ENCODE measurements at places on chromosomes 12 and 14.

- no peak for DNase-seq
Measured at GRCh38 chr14:105854600-105855245, 328.3 kb downstream of the TMEM121 start.

GRCh38 chr12:42574851-42575266 is 14.7 kb downstream of the PRICKLE1 start:
- no peak for DNase-seq

DNA sequence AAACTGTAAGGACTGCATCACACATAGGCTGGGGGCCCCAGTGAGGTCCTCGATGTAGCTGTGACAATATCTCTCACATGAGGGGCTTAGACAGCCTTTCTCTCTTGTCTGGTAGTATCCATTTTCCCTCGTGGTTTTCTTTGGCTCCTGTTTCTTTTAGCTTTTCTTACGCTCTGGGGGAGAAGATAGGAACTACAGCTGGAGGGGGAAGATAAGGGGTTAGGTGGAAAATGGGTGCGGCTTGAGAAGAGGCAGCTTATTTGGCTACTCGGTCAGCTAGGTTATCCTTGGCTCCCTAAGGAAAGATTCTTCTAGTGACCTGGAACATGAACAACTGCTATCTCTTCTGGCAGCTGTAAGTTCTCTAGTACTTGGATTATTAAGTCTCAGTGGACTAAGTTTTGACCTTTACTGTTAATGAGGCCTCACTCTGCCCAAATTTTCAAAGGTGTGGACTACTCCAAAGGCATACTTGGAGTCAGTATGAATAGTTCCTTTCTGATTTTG is 28.7 kb upstream of the CPNE8 start:
- DNase-seq = no peak

DNA sequence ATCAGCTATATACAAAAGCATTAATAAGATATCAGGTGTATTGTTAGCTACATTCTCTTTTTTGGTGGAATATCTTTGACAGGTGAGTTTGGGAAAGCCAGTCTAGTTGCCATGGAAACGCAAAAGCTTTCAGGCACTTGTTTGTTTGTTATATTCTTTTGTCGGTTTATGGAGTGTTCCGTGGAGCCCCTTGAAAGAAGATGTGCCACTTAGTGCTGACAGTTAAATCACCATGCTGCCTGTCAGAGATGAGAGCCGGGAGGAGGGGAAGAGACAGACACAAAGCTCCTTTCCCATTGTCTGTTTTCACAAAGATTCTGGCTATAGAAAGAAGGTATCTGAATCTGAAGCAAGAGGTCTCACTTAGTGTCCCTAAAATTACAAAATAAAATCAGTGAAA is 170.8 kb downstream of the SNAPC1 start:
- no peak for DNase-seq

- no peak for DNase-seq
Measured at GRCh38 chr14:71262441-71262840, 355.2 kb downstream of the PCNX1 start.

GRCh38 chr12:13539051-13539450 is 342.5 kb downstream of the EMP1 start:
- no peak for DNase-seq

DNA sequence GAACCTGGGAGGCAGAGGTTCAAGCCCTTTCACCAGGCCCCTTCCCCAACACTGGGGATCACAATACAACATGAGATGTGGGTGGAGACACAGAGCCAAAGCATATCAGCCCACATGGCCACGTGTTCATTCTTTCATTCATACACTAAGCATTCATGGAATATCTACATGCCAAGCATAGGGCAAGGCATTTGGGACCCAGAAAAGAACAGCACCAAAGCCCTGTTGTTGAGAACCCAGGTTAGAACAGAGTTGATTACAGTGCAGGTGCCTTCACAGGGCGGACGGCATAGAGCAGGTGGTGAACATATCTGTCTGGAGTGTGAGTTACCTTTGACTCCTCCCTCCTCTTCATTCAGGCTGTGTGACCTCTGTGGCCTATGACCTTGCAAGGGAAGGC is 159.4 kb upstream of the GSC start:
- no peak for DNase-seq

DNA sequence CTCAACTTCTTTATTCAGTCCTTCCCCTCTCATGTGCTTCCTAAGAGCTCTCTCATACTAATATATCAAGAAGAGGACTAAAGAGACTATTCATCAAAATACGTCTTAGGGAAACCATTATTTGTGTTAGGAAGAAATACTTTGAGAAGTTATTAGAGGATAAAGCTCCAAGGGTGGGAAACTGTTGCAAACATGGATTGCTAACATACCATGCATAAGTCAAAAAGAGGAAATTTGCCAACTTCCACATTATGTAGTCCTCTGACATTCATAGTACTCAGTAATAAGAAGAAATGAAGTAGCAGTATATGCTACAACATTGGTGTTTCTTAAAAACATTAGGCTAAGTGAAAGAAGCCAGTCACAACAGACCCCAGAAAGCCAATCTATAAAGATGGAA is 128.8 kb upstream of the CLEC14A start:
- DNase-seq = no peak

DNA sequence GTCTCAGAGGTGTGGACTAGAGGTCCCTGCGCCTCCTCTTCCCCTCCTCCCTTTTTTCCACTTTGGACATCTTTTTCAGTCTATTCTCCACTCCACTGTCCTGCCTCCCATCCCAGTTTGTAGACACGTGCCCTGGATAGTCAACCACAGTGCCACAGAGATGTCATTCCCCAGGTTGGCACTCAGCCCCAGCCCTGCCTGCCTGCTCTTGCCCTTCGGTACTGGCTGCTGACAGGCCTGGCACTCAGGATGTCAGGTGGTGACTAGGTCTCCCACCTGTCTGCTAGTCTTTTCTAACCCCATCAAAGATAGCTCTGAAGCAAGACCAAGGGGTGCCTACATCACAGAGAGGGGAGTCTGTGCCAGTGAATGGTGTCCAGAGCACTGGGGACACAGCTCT is 15.8 kb downstream of the KRT71 start:
- no peak for DNase-seq

- DNase-seq = no peak
Measured at GRCh38 chr12:6941782-6942181, 1.8 kb upstream of the RNU7-1 start.

DNA sequence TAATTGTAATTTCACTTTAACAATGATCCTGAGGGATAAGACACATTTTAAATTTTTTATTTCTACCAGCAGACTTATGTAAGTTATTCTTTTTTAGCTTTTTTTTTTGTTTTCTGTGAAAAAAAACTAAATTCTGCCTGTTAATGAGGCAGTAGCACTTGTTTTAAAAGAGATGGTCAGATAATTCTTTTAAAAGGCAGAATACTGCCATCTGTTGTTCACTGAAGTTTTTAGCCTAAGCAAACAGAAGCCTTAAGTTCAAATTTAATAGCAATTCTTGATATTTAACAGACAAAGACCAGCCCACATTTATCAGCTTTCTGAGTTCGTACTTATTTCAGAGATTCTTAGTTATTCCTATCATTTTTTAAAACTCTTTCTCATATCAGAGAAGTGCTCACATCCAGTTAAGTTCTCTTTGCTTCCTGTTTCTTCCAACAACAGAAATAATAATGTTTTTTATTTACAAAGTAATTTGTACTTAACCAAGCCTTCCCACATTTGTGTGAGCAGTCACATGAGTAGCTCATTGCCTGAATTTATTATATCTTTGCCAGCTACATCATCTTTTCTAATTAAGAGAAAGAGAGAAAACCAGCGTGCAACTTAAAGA is 93.4 kb upstream of the SLCO1C1 start:
- no peak for DNase-seq

DNA sequence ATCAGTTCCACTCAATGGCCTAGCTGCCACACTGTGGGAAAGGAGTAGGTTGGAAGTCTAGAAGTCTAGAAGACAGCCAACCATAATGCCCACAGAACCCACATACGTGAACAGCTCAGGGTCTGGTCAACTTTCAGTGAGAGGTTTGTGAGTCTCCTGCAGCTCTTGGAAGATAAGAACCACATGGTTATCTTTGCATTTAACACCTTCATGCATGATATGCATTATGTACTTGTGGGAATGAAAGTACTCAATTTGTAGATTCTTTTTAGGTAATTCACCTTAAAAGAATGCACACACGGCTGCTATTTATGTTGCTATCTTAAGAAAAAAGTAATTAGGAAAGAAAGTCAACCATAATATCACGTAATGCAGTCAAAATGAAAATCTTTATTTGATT is 126.7 kb downstream of the ESRRB start:
- DNase-seq = no peak

DNA sequence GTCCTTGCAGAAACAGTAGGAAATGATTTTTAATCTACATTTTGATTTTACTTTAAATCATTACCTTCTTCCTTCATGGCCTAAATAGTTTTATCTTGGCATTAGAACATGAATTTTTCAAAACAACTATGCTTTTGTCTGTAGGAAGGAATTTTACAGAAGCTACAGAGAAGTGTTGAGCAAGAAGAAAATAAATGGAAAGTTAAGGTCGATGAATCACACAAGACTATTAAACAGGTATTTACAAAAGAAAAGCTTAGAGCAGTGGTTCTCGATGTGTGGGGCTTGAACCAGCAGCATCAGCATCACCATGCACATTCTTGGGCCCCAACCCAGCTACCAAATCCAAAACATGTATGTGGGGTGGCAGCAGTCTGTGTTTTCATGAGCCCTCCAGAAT is 91.6 kb downstream of the KTN1 start:
- no peak for DNase-seq

DNA sequence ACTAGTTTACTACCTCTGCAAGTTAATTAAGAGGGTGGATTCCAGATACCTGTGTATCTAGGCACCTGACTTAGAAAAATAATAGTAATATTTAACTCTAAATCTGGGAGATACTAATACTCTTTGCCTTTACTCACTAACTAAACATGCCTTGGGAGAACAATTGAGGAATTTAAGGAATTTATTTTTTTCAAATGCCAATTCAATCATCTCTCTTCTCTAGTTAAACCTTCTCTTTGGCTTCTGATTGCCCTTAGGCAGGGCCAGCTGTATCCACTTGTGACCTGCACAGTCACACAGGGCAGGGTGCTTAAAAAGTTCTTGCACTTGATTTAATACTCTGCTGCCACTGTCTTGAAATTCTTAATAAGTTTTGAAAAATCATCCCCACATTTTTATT is 142.4 kb downstream of the PLCZ1 start:
- DNase-seq = no peak

DNA sequence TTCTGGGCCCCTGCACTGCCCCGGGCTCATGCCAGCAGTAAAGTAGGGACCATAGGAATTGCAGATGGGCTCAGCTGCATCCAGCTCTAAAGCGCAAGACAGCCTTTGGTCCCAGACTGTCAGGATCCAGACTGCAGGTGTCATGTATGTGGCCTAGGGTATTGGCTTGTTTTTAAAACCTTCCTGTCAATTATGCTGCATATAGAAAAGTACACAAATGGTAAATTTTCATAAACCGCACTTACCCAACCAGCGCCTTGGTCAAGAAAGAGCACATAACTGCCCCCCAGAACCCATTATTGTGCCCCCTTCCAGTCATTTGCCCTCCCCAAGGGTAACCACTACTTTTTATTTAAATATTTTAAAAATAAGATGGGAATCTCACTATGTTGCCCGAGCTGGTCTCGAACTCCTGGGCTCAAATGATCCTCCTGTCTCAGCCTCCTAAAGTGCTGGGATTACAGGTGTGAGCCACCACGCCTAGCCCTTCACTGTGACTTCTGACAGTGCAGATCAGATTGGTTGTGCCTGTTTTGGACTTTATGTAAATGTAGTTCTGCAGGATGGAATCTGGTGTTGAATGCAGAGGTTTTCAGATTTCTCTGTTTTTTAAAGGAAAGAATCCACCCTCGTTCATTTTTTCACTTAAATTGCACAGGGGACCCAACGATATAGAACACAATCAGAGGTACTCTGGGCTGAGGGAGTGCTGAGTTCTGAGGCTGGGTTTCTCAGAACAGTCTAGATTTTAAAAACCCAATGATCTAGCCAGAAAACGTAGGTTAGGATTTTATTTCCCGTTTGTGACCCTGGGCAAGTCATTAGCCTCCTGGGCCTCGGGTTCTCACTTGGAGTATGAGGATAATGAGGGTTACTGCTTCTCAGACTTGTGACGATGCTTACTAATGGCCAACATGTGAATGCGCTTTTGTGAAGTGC is 6.7 kb downstream of the NR4A1 start:
- no peak for DNase-seq

DNA sequence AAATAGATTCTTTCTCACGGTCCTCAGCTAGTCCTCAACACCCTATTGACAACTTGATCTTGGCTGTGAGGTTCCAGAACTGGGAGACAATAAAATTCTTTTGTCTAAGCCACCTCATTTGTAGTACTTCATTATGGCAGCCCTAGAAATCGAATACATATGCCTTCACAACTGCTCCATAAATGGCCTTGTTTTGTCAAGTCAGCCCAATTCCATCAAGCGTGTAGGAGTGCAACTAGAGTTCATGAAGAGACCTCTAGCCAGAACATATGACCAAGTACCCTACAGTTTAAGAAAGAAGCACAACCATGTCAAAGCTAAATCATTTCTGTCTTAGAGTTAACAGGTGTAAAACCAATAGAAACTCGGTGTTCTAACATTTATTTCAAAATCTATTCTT is 45.0 kb upstream of the PLEKHA5 start:
- no peak for DNase-seq

GRCh38 chr12:49876070-49876469 is 27.6 kb downstream of the FAIM2 start:
- DNase-seq = no peak

GRCh38 chr14:32905013-32905412 is 33.7 kb upstream of the NPAS3 start:
- DNase-seq = no peak
